ENCODE measurements at places on chromosomes 1 and 21. TPM values are rescaled to one million over a fixed set of nuclear protein-coding genes. Genes with fewer than 3 reads are reported as not detected.

DNA sequence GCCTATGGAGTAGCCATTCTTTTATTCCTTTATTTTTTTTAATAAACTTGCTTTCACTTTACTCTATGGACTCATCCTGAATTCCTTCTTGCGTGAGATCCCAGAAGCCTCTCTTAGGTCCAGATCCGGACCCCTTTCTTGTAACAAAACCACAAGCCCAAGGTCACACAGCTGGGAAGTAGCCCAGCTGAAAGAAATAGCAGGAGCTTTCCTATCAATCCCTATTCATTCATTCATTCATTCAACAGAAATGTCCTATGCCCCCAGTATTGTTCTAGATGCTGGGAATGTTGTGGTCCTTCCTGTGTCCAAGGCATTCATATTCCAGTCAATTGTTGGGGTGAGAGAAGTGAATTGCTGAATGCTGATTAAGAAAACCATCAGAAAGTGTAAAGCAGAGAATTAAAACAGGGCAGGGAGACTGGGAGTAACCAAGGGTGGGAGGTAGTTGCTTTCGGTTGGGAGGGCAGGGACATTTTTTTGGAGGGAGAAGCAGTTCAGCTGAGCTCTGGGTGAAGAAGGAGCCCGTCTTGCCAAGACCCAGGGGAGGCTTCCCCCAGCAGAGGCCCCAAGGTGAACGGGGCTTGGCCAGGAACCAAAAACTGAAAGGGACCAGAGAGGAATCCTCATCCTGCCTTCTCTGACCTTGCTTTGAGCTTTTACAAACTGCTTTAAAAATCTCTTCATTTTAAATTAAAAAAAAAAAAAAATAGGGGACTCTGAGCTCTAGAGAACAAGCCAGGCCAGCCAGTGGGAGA lies 10.8 kb downstream of the PLA2G2D start:
- DNase-seq: no peak

- no peak for DNase-seq
Observed at GRCh38 chr1:40664167-40664537, 1.3 kb downstream of the RIMS3 start.

DNA sequence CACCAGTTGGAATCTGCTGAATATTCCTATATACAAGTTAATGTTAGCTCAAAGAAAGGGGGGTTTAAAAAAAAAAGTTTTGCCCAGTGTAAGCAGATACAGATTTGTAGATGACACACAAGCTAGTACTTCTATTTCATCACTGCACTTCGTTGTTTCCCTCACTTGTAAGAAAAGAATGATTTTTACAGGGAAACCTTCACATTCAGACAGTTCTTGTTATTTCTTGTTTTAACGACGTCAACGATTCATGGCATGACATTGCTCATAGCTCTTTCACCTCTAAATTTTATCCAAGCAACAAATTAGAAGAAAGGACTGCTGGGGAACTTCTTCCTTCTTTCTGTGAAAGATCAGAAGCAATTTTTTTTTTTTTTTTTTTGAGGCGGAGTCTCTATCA lies 25.7 kb upstream of the C1orf105 start:
- DNase-seq: no peak

FCER1G gene
- 2.6 TPM for total RNA-seq

- DNase-seq: no peak
Observed at GRCh38 chr1:218765753-218766152, 407.9 kb upstream of the LYPLAL1 start.

CITED4 gene
- total RNA-seq: 0.55 TPM

- DNase-seq: peak; percentile 70
Observed at GRCh38 chr1:175154629-175155472, 37.7 kb downstream of the KIAA0040 start.

DNA sequence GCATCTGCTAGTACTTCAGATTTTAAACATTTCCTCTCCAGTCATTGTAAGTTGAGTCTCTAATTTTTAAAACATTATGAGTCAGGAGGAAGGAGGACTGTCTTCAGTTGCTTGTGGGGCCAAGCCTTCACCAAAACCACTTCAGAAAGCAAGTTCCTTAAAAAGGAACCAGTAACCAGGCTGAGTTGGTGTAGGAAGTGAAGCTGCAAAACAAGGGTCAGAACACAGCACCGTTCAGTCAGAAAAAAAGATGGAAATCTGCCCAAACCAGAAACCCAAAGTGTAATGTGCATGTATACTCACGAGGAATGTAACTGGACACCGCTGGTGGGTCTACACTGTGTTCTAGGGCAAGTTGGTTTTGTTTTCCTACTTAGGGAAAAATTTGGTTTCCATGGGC lies 402.1 kb downstream of the SETD4 start:
- DNase-seq: no peak

DNA sequence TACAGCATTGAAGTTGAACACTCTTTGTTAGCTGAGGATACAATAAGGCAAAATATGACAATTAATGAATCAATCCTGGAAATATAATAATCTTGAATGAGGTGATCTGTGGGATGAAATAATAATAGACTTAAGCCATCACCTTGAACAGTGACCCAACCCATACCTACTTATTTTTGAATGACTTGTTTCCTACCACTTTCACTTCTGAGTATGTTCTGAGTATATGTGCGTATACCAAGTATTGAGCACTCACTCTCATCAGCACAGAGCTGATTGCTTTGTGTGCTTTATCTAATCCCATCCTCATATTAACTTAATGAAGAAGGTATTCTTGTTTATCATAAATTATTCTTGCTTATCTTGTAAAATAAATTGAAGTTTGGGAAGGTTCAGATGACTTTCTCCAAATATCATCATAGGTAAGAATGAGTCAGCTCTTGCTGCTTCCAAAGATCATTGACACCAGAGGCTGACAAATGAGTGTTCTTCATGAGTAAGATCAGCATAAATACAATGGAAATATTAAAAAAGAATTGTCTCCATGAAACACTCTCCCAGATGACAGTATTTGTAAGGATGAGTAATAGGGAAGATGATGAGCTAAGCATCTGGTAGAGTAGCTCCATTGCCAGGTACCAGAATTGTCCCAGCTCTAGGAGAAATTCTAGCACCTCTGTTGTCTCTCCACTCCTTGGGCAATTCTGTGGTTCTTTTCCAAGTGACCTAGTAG lies 198.1 kb upstream of the KIAA0040 start:
- no peak for DNase-seq

INKA2 gene
- not detected for total RNA-seq

DNA sequence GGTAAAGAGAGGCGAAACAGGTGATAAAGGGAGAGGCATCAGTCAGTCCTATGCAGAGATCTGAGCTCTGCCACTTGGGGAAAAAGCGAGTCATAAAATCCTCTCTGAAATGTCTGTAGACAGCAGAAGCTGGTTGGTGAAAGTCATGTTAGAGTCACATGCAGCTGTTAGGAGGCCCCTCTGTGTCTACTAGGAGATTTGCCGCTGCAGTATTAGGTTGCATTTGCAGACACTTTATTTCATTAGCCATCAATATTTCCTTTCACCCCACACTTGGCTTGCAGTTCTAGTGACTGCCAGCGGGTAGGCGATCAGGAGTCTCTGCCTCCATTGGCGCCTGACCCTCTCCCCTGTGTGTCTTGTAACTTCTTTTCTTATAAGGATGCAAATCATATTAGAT lies 16.2 kb downstream of the ATP1A4 start:
- peak; percentile 26 for DNase-seq

GRCh38 chr21:46052703-46053651 lies 44.9 kb upstream of the COL6A2 start:
- DNase-seq: no peak

DNA sequence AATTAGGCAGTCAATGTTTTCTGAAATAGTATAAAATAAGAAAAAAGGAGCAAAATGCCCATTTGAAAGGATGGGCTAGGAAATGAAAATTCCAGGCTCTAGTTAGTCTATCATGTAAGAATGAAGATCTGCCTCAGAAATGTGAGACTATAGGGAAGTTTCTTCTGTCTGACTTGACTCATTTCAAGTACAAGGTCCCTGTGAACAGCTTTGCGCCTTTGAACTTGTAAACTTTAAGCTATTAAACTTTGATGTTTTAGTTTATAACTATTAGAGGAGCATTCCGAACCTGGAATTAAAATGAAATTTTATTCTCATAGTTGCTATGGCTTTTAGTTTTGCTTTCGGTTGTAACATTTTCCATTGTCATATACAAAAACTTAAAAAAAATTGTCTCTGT lies 199.4 kb downstream of the RPS6KC1 start:
- no peak for DNase-seq

- no peak for DNase-seq
Observed at GRCh38 chr1:116587501-116588227, 16.8 kb upstream of the CD58 start.

- no peak for DNase-seq
Observed at GRCh38 chr1:51752073-51752948, 126.2 kb downstream of the NRDC start.

DNA sequence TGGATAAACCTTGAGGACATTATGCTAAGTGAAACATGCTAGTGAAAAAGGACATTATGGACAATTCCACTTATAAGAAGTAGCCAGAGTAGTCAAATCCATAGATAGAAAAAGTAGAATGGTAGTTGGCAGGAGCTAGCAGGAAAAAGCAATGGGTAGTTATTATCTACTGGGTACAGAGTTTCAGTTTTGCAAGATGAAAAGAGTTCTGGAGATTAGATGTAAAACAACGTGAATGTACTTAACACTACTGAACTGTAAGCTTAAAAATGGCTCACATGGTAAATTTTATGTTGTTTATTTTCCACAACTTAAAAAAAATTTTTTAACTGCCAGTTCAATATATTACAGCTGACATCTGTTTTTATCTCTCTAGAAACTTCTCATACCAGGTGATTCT lies 19.4 kb downstream of the JAK1 start:
- no peak for DNase-seq

- no peak for DNase-seq
Observed at GRCh38 chr21:31470896-31471694, 127.0 kb upstream of the TIAM1 start.

GRCh38 chr1:29306471-29307140 lies 70.3 kb downstream of the PTPRU start:
- DNase-seq: no peak

GRCh38 chr1:246569248-246570238 lies 3.3 kb downstream of the CNST start:
- peak; percentile 66 for DNase-seq
